ENCODE measurements at places on chromosomes 6 and 20.

- DNase-seq = no peak
These were observed 50.1 kb downstream of the OGFRL1 start for GRCh38 chr6:71338540-71339316.

GRCh38 chr20:54476169-54477009 lies 996 bp downstream of the DOK5 start:
- no peak for DNase-seq

DNA sequence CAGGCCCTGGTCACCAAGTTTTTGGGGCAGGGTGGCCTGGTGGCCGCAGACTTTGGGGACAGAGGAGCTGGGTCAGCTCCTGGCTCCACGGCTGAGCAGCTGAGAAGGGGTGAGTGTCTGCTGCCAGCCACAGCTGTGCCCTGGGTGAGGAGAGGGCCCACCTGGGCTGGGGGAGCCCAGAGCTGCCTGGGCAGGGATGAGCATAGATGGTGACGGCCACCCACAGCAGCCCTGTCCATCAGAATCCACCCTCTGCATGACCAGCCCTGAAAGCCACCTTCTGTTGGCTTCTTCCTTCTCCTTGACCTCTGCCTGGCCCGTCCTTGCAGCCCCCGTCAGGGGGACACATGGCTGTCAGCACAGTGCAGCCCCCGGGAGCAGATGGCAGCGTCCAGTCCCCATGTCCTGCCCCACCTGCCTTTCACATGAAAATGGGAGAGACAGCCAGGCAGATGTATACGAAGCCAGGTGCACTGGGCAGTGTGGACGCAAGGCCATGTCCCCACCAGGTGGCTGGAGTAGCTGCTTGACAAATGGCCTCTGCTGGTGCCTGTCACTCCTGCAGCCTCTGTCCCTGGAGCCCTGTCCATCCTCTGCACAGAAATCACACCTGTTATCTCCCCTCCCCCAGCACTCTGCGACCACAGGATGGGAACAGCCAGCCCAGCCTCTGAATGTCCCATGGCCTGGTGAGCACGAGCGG lies 220.8 kb downstream of the PREX1 start:
- no peak for DNase-seq

GRCh38 chr6:43120101-43120763 lies 44.1 kb downstream of the PTK7 start:
- DNase-seq = no peak

DNA sequence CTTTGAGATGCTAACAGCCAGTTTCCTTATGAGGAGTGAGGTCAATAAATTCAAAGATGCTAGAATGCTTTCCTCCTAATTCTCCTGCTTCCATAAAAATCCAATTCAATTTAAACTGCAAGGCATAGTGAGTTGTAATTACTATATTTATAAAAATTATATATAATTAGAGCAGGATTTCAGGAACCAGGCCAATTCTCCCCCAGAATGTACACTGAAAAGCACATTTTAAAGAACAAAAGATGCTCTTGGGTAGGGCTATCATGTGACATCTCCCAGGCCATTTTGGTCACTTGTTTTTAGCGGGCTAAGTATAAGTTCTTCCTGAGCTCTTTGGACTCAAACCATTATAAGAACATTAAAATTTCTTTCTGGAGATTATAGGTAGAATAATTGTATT lies 195.7 kb upstream of the KCNG1 start:
- DNase-seq = no peak

DNA sequence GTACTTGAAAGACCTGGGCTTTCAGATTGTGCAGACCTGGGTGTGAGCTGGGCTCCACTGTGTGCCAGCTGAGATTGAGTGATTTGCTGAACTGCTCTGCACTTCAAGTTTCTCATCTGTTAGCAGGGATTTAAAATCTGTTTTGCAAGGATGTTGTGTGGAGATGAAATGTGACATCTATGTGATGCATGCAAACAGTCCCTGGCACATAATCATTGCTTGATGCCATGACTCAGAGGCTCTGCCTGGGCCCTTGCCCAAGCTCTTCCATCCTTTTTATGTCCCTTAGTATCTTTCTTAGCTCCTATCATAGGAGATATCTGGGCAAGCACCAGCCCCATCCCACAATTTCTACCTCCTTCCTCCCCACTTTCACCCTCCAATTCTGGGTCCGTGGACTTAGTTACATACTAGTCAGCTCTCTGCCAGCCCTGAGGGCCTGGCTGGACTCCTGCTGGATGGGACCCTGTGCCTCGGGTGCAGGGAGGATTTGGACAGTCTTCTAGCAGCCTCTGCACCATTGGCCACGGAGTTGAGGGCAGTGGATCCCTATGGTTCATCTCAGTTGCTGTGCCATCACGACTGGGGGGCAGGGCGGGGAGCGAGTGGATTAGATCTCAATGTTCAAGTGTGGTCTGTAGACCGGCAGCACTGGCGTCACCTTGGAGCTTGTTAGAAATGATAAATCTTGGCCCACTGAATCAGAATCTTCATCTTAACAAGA lies 103.6 kb downstream of the MAP3K7 start:
- DNase-seq = no peak

DNA sequence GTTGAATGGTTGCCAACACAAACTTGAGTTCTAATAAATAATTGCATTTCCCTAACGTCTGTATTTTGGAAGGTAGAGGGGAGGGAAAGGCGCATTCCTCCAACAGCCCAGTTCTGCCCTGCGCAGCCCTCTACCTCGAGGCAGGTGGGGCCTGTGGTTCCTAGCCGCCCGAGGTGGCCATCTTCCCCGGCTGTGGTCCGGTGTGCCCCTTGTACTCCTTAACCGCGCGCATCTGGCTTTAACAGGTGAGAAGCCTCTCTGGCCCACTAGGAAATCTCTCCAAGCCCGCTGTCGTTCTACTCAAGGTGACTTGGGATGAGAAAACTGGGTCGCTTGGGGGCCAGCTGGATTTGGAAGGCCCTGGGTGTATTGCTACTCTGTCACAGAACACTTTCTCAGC lies 1.7 kb downstream of the KHDC3L start:
- DNase-seq = no peak

DNA sequence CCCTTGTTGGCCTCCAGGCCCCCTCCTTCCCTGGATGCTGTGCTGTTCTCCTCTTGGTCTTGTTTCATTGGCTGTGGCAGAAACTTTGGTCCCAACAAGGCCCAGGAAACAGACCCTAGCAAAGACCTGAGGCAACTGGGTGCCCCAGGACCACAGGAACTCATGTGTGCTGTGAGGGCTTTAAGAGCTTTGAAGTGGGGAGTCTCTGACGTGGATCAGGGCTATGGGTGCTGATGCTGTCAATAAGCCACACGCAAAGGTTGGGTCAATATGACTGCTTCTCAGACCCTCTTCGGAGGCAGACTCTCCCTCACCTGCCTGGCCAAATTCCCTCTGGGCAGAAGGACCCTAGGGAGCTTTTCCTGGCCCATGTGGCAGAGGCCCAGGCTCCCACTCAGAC lies 91.5 kb upstream of the MLN start:
- DNase-seq = no peak

GRCh38 chr20:57330998-57331397 lies 1.4 kb downstream of the SPO11 start:
- DNase-seq = no peak

DNA sequence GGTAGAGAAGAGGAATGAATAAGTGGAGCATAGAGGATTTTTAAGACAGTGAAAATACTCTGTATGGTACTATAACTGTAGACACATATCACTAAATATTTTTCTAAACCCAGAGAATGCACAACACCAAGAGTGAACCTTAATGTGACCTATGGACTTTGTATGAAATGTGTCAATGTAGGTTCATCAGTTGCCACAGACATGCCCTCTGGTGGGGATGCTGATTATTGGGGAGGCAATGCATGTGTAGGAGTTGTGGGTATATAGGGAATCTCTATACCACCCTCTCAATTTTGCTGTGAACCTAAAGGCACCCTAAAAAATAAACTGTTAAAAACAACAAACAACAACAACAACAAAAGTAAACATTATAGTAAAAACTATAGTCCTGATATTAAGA lies 293.7 kb downstream of the RNF144B start:
- no peak for DNase-seq

GRCh38 chr6:14865531-14866100 lies 380.3 kb upstream of the JARID2 start:
- DNase-seq = no peak

DNA sequence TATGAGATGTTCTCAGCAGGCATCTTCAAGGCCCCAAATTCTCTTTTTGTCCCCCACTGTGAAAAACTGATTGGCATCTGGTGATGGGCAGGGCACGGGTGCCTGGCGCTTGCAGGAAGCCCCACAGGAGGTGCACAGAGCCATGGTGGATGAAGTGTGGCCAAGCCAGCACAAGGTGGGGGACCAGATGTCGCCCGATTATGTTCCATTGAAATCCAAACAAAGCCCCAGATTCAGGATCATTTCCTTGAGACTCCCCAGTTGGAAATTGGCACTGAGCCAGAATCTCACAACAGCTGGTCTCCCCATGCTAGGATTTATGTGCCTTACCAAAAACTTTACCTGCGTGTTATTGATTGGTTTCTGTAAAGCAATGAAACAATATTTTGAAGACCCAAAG lies 186.1 kb downstream of the ADAT2 start:
- DNase-seq = no peak

DNA sequence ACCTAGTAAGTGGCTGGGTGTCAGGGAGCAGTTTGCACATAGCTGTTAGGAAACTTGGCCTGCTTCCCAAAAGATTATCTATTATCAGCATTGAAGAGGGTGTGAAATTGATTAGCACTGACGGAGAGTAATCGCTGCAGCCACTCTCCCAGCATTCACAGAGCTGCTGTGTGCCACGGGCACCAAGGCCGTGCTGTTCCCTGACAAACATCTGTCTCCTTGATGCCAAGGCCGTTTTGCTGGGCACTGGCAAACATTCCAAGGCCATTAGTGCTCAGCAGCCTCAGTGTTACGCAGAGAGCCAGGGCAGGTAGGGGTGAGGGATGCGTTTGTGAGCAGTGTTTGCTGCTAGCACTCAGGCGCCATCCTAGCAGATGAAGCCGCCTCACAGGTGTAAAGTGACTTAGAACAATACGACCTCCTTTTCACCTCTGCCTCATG lies 57.7 kb upstream of the VSTM2L start:
- no peak for DNase-seq

GRCh38 chr6:134357022-134357487 lies 39.1 kb upstream of the SGK1 start:
- no peak for DNase-seq

GRCh38 chr6:6695625-6696276 lies 107.2 kb downstream of the LY86 start:
- no peak for DNase-seq

DNA sequence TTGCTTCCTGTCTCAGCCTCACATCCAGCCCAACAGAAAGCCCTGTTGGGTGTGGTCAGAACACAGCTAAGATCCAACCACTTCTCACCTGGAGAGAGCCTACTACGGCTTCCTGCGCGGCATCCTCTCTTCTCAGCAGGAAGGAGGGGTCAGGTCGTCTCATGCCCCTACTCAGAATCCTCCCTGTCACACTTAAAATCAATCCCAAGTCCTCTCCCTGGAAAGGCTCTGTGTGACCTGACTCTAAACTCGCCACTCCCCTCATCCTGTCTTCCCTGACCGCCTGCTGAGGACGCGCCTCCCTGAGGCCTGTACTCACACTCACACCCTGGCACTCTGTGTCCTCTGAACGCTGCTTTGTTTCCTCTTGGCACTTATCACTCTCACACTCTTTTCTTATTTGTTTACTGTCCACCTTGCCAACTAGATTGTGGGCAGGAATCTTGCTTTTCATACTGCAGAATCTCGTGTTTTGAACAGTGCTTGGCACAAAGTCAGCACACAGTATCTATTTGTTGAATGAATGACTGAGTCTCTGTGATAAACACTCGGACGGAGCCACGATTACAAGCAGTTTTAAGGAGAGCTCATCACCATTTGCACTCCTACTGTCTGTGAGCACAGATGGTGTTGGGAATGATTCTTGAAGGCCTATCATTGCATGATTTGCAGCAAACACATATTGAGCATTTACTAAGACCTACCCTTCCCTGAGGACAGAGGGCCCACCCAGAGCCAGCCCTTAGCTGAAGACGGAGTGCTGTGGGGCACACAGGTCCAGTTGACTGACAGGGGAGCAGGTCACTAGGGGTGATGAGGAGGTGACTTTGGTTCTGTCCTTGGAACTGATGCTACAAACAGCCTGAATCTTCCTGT lies 18.7 kb downstream of the RAB5IF start:
- DNase-seq = no peak

DNA sequence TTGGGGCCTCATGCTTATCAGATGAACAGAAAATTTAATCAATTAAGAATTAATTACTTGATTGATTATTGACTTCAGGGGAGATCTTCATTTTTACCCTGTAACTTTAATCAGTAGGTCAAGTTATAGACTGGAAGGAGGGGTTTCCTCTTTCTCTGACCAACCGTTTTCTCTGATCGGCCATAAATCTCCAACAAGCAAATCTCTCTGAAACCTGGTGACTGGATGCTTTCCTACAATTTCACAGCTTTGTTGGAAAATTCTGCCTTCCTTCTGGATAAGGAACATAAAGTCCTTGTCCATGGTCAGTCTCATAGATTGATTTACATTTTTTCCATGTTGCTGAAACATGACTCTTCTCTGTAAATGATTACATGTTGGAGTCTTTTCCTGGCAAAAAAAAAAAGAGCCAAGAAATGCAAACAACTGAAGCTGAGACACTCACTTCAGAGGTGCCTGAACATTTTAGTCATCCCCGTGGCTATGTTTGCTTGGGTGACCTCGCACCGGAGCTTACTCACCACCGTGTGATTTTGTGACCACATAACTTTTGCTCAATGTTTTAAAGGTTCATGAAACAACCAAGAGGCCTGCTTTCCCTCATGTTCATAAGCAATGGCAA lies 31.0 kb downstream of the IRF4 start:
- DNase-seq = no peak

Measured in progenitor cell of endocrine pancreas (in vitro differentiated cells).